ENCODE measurements at places on chromosomes 7 and 10. TPM values are rescaled to one million over a fixed set of nuclear protein-coding genes. Genes with fewer than 3 reads are reported as not detected.

Gene PPP1R3C
- total RNA-seq, result 7.0 TPM

Gene HMX3
- not detected for total RNA-seq

Gene CLDN12
- total RNA-seq, result 41.9 TPM

Gene PRKCQ
- 14.4 TPM for total RNA-seq

Gene OR2A5
- total RNA-seq, result not detected

Gene CCL24
- not detected for total RNA-seq

Gene DHTKD1
- 33.5 TPM for total RNA-seq

Gene C10orf105
- not detected for total RNA-seq

Gene DYNC1I1
- 1.0 TPM for total RNA-seq

Gene C10orf67
- total RNA-seq, result 0.34 TPM

Gene MBL2
- not detected for total RNA-seq

Gene AMPH
- not detected for total RNA-seq

Gene LRMDA
- total RNA-seq, result 0.39 TPM

Gene INHBA
- total RNA-seq, result 121 TPM

Gene SGCE
- 31.5 TPM for total RNA-seq

Gene EGFR
- total RNA-seq, result 121 TPM

Gene ANLN
- total RNA-seq, result 102 TPM

Gene CASD1
- 6.5 TPM for total RNA-seq

Gene STAMBPL1
- 5.2 TPM for total RNA-seq

Gene EIF4EBP2
- total RNA-seq, result 12.5 TPM

Gene SLC26A3
- not detected for total RNA-seq

Gene SPDYE2B
- not detected for total RNA-seq

All from hair follicular keratinocyte (primary cell).